Inflammatory macrophage treated with lipopolysaccharide for 4 hours (primary cell): ENCODE measurements at places on chromosomes 6 and 20.
A peak's percentile ranks its signal among the peaks of the same experiment; 100 is the strongest.

DNA sequence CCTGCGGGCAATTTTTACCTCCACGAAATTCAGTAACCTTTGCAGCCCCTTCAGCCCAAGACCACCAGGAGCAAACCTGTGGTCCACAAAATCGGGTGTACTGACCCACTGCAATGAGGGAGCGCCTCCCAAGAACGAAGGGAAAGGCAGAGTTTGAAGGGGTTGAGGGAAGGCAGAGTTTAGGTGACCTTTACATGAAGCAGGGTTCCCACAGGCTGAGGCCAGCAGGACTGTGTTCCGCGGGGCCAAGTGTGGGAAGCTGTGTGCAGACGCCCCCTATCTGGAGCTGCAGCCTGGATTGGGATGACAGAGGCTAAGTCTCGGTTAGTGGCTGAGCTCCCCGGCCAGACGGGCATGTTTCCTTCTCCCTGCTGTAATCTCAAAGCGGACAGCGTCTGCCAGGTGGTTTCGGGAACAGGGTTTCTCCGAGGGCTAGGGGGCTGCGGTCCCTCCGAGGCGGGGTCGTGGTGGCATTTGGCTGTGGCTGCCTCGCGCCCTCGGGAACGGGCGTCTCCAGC lies 826 bp upstream of the PYGB start:
- peak; percentile 43 for DNase-seq

DNA sequence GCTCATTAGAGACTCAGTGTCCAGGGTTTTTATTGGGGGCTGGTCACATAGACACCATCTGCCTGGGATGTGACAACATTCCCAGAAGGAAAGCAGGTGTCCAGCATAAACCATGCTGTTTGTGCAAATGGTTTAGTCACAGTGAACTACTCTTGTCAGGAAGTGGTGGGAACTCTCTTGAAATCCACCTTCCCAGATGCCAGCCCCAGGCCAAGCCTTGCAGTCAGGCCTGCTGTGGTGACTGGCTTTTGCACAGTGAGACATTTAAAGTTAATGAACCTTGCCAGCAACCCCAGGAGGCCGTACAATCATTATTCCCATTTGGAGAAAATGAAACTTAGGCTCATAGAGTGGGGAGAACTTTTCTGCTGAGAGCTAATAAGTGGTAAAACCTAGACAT lies 242.5 kb upstream of the KCNG1 start:
- DNase-seq, result no peak

- no peak for DNase-seq
Measured at GRCh38 chr6:164337024-164337924, 922.8 kb downstream of the QKI start.

GRCh38 chr6:10407674-10408054 lies 7.2 kb downstream of the TFAP2A start:
- DNase-seq, result no peak

DNA sequence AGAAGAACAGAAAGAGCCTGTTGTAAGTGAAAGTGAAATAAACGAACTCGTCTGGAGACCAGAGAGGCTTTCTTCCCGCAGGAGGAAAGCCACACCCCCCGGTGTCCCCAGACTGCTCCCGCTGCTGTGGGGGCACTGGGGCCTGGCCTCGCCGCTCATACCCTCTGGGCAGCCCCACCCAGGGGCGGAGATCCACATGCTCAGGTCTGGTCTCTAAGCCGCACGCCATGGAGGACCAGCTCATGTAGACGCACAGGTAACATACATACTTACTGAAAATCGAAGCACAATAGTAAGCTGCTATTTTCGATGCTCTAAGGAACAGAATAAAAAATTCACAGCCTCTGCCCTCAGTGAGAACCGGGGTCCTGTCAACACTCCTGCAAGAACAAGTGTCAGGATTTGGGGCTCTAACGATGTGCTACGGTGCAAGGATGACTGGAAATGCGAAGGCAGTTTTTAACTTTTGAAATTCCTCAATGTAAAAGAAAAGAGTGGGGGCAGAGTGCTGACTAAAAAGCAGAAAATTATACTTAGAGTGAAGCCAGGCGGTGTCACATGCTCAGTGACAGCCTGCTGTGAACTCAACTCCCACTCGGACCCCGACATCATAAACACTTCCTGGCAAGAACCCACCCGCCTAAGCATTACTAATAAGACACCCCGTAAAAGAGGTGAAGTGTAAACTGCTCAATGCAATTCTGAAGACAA lies 110.5 kb downstream of the IRF4 start:
- no peak for DNase-seq

GRCh38 chr6:89368999-89369398 lies 16.5 kb upstream of the UBE2J1 start:
- DNase-seq, result peak; percentile 19

DNA sequence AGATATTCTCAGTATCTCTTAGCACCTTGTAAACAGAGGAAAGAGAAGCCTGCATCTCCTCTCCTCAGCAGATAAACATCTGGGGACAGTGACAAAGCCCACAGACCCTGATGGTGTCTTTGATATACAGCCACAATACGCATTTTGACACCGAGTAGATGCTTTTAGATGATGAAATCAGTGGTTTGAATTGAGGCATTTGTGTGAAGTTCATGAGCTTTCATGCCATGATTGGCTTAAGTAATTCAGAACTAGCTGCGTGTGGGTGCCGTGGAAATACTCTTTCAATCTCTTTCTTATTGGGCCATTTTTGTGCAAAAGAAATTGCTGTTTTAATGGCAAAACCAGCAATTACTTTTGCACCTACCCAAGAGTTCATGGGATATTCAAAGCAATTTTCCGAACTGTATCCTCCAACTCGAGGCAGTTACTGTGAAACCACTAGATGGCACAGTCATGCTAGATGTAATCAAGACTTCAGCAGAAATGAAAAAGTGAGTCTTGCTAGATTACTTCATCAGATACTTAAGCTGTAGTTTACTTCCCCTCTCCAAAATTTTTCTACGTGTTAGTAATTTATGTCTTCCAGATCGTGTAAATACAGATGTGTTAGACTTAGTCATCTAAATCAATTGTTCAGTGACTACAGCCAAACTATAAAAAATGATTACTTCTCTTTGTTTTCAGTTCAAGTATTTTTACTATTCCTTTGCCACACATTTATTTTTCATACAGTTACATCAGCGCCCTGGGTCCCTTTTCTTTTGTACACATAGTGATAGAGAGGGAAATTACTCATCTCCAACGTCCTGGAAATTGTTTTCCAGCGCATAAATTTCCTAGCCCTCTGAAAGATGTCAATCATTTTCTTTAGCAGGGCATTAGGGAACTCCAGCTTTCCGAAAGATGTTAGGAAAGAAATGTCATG lies 49.4 kb downstream of the IYD start:
- DNase-seq, result peak; percentile 84

GRCh38 chr6:122740936-122741335 lies 38.6 kb upstream of the FABP7 start:
- no peak for DNase-seq

- no peak for DNase-seq
Measured at GRCh38 chr6:46793138-46793537, at the start of gene MEP1A. MEP1A (plus strand) TSS chr6:46793389; CDS start chr6:46793399, 10 bp downstream.

DNA sequence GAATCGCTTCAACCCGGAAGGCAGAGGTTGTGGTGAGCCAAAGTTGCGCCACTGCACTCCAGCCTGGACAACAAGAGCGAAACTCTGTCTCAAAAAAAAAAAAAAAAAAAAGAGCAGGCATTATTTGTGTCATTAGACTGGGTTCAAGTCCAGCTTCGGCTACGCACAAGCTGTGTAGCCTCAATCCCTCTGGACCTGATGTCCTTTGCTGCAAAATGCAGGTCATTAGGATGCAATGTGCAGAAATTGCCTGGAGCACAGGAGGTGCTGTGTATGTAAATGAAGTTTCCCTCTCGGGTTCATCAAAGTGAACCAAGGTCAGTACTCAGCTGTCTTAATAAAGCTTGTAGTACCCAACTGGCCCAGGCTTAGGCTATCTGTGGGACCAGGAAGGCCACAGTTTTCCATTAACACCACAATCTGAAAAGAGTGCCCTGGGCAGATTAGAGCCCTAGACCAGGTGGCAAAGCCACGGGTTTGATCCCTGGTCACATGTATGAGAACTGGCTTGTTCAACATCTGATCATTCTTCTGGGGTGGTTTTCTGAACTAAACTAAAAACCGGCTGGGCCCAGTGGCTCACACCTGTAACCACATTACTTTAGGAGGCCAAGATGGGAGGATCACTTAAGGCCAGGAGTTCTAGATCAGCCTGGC lies 155.3 kb downstream of the ZMYND8 start:
- DNase-seq, result no peak

DNA sequence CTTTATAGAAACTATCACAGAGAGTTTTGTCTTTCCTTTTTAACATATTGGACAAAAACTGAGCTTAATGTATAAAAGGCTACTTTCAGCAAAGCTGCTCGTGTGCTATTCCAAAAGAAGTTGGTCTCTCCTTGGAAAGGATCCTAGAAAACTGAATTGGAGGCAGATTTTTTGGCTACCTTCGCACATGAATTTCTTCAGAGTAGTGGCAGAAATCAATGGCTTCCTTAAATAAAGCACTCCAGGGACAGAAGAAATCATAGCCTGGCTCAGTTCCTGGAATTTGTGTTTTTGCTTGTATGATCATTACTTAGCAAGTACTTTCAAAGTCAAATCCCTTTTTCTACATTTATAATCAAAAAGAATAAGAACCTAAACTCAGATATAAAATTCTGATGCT lies 780.3 kb downstream of the PHF3 start:
- DNase-seq, result no peak

- DNase-seq, result peak; percentile 68
Measured at GRCh38 chr6:32244946-32245398, 21.1 kb upstream of the NOTCH4 start.

GRCh38 chr6:115766745-115767462 lies 293.8 kb downstream of the FRK start:
- no peak for DNase-seq

GRCh38 chr20:41408156-41408794 lies 41.7 kb upstream of the EMILIN3 start:
- no peak for DNase-seq

GRCh38 chr6:13794184-13794583 lies 20.2 kb downstream of the MCUR1 start:
- no peak for DNase-seq

- peak; percentile 57 for DNase-seq
Measured at GRCh38 chr20:50992733-50993457, 30.0 kb downstream of the KCNG1 start.

DNA sequence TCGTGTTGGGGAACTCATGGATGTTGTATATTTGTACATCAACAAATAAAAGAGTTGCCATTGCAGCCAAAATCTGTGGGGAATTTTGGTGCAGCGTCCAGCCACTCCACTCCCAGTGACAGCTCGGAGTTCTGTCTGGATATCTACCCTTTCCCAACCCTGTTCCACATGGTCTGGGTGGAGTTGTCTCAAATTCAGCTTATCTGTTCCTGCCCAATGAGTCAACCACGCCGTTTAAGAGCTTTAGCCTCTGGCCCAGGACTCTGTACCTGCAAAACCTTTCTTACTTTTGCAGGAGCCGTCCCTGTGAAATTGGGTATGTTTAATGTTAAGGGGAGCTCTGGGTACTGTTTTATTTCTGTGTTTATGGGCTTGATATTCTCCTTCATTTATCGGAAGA lies 33.9 kb upstream of the OVOL2 start:
- DNase-seq, result no peak

DNA sequence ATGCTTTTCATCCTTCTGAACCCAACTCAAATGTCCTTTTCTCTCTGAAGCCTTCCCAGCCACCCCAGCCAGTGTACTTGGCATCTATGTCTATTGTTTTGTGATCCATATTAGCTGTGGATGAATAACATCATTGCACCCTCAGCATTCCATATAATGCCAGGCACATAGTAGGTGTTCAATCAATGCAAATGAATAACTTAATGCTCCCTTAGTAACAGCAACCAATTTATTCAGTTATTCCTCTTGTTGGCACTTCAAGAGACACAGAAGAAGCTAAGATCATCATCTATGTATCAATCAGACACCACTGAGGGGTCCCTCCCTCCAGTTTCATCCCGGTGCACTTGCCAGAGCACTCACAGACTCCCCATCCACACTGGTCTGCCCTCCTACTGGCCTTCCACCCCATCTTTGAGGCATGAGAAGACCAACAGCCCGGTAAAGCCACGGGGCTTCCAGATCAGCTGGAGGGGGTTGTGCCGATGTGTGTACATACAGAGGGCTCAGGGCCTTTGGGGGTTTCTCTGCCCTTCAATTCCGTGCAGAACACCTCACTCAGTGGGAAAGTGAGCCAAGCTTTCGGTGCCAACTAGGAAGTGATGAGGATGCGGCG lies 2.4 kb upstream of the TAF8 start:
- DNase-seq, result no peak

GRCh38 chr20:6122111-6122872 lies 538 bp downstream of the FERMT1 start:
- no peak for DNase-seq

DNA sequence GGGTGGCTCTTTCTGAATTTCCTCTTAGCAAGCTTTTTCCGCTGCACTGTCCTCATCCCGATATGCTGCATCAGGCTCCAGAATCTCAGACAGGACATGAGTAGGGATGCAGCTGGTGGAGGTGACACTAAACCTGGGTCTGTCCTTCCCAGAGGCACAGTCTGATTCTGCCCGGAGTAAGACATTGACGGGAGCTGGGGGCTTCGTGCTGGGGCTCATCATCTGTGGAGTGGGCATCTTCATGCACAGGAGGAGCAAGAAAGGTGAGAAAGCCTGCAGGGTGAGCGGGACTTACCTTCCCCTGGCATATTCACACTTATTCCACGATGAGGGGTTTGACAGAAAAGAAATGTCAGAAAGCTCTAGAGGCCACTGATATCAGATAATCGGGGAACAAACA lies 9.8 kb downstream of the HLA-DPB1 start:
- no peak for DNase-seq

- DNase-seq, result no peak
Measured at GRCh38 chr20:9884061-9884460, 45.2 kb upstream of the PAK5 start.

DNA sequence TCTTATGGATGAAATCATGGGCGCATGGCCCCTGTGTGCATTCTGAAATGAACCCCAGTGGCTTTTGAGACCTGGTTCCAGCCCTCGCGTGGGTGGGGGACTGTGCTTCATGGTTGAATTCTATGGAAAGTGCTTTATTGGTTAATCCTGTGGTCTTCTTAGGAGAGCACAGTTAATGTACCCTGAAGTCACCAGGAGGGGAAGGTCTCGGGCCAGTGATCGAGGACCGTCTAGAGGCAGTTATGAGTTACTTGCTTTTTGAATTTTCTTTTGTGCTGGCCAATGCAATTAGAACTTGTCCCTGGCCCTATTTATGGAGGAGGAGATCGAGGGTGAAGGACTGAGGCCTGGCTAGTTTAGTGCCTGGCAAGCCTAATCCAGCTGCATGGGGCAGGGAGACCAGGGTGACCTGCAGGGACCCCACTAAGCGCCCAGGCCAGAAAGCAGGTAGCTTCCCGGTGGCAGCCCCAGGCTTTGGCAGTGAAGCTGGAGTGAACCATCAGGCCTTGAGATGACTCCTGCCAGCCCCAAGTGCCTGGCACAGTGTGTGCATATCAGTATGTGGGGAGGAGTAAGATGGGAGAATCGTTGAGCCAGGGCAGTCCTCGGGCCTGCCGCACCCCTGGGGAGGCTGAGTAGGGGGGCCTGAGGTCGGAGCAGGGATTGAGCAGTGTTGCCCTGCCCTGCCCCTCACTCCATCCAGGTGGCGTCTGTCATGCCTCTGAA lies 144.6 kb upstream of the RNF24 start:
- no peak for DNase-seq
